Activated naive CD8-positive, alpha-beta T cell treated with anti-CD3 and anti-CD28 coated beads, Interleukin-2, amount 50 U/mL, for 24 hours (primary cell): ENCODE measurements at places on chromosomes 16 and 17.

DNA sequence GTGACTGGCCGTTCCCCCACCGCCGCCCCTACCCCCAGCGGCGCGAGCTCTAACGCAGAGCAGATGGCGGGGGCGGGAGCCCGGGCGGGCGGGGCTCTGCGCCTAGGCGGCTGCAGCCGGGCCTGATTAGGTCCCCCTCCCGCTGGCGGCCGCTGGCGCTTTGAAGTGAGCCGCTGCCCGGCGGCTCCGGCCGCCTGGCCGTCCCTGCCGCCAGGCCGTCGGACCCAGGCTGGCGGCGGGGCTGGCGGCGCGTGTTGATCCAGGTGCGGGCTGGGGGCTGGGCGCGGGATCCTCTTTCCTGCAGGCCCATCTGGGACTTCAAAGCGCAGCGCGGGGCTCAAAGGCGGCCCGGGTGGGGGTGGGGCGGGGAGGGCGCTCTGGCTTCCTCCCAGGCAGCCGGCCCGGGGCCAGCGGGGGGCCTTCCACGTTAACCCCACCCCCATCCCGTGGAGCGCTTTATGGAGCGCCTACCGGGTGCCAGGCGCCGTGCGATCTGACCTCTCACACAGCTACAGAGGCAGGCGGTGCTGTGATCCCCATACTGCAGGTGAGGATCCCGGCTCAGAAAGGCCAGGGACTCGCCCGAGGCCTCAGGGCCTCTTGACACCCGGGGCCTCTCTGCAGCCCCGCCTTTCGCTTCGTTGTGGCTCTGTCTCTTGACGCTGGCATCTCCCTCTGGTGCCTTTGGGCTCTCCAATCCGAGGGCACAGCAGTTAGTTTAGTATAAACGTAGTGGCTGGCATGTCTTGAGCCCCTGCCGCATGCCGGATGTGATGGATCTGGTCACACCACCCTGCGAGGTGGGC, 80.0 kb upstream of the NKD1 start:
- peak; percentile 8 for DNase-seq

GRCh38 chr16:71966932-71967331, 33.3 kb downstream of the PKD1L3 start:
- no peak for DNase-seq

DNA sequence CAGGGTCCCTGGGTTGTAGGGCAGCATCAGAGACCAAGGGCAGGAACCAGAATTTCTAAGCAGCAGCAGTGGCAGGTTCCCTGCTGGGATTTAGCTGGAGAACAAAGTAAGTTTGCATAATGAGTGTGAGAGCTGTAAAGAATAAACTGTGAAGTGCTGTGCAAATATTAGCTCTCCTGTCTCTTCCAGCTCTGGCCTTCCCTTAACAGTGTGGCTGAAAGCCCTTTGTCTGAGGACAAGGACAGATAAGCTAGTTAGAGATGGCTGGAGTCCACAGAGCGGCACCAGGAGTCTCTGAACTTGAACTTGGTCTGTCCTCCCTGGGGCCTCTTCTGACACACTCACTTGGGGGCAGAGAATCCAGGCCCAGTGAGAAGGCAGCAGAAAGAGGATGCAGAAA, 98.2 kb upstream of the WSCD1 start:
- DNase-seq, result no peak

- DNase-seq, result no peak
These were observed 39.3 kb upstream of the IRX6 start for GRCh38 chr16:55284718-55285099.

- DNase-seq, result no peak
These were observed 1.7 kb upstream of the CDH11 start for GRCh38 chr16:65123396-65124211.

DNA sequence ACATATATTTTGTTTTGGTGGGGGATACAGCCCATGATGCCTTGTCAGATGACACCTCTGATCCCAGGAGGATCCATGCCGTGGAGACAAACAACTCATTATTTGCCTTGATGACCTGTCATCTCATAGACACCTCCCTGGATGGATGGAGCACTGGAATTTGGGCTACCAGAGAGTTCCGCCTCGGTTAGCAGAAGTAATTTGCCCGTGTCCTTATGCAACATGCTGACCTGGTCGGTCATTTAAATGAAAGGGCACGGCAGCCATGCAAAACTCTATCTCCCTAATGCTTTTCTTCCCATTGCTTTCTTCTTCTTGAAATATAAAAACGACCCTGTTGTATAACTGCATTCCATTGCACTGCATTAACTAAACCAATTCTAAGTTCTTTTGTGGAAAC, 145.3 kb downstream of the GRIN2A start:
- DNase-seq, result no peak

DNA sequence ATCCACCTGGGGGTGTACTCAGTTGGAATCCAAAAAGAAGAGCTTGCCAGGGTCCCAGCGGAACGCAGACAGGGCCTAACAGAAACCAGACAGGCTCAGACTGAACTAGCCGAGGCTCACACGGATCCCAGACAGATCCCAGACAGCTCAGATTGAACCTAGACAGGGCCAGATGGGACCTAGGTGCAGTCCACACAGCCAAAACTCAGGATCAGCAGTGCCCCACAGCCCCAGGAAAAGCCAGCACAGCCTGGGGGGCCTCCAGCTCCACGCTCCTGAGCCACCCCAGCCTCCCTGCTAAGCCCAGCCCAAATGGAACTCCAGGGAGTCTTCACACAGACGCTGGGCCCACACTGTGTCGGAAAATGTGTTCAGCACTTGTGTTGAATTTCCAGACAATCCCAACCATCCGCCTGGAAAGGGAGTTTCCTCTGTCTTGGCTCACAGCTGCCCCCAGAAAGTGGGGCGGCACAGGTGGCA, 7.5 kb downstream of the STX1B start:
- DNase-seq, result no peak

DNA sequence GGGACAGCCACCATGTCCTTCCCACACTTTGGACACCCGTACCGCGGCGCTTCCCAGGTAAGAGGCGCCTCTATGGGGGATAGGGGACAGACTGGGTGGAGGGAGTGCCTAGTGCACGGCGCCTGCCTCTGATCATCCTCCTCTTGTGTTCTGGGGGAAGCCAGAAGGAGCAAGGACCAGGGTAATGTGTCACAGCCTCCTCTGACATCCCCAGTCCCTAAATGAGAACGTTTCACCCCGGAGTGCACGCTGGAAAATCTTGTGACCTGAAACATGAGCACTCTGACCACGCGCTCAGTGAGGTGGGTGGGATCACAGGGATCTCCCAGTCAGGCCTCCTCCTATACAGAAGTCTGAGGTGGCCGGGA, 1.1 kb downstream of the IRX6 start:
- DNase-seq, result no peak

DNA sequence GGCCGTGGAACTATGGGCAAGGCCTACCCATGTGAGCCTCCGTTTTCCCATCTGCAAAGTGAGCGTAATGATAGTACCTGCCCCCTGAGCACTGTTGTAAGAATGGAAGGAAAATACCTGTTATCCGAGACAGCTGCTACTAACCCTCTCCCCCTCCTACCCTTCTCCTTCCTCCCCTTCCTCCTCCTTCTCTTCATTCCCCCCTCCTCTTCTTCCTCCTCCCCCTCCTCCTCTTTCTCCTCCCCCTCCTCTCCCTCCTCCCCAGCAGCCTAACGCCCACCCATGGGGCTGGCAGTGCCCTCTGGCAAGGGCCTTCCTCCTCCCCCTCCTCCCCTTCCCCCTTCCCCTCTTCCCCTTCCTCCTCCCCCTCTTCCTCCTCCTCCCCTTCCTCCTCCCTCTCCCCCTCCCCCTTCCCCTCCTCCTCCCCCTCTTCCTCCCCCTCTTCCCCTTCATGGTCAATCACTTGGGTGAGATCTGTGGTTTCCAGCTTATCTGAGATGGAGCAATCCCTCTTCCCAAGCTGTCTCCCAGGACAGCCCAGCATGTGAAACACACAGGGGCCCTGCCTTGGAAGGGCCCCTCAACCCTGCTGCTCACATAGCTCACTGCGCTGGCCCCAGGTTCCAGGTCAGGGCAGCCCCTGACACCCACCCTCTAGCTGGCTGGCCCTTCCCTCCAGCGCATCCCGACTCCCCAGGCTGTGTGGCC, 6.4 kb downstream of the ZFPM1 start:
- no peak for DNase-seq

DNA sequence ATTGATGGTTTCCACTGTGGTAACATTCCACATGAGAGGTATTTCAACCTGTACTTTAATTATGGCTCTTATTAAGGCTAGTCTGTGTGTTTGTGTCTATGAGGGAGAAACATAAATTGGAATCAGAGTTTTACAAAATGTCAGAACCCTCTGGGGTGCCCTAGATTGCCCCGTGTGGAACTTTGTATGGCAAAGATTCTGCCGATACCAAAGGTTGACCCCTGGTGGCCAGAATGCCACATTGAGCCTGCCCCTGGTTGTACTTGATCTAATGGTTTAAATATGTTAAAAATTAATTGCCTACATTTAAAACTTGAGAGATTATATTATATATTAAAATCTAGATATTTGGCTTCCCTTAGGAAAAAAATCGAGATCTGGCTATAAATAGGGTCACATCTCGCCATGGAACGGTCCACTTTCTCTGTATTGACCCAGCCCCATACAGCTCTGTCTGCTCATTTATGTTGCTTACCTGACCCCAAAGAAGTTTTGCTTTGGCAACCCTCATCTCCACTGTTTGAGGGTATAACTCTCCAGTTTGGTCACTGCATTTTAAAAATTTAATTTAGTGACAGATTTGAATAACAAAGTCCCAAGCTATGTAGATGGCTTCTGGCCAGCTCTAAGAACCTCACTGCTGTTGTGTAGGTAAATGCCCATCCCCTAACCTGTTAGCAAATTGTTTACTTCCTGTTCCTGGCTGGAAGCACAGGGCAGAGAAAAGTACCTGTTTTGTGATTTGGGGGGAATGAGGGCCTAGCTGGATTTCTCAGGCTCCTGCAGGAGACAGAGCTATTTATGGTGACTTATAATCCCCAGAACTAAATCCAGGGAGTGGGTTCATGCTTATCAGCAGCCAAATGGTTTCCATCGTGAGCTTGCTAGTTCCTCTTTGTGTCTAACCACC, 95.0 kb downstream of the PLCG2 start:
- peak; percentile 70 for DNase-seq
